ENCODE measurements at places on chromosomes 7 and 10.

- H3K27me3 ChIP-seq, result no peaks in the 10 kb centered on the region
- DNase-seq, result no peak
- H3K27ac ChIP-seq, result no peak overlapping the region
- H3K4me3 ChIP-seq, result no peak overlapping the region
- no peaks in the 10 kb centered on the region for H3K36me3 ChIP-seq
Observed at GRCh38 chr10:61883371-61884025, 18.0 kb upstream of the ARID5B start.

GRCh38 chr10:7075110-7075509 lies 335.7 kb downstream of the SFMBT2 start:
- no peak overlapping the region for H3K4me3 ChIP-seq
- H3K27ac ChIP-seq, result no peak overlapping the region
- no peaks in the 10 kb centered on the region for H3K27me3 ChIP-seq
- H3K4me1 ChIP-seq, result no peaks in the 10 kb centered on the region

DNA sequence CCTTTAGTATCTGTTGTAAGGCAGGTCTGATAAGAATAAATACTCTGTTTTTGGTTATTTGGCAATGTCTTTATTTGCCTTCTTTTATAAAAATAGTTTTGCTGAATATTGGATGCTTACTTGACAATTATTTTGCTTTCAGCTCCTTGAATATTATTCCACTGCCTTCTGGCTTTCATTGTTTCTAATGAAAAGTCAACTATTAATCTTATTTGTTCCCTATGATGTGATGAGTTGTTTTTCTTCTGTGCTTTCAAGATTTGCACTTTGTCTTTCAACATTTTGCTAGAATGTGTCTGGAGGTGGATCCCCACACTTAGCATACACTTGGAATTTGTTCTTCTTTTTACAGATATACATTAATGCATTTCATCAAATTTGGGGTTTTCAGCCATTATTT lies 203.8 kb upstream of the PTPRZ1 start:
- no peaks in the 10 kb centered on the region for H3K27me3 ChIP-seq
- no peaks in the 10 kb centered on the region for H3K4me1 ChIP-seq
- no peaks in the 10 kb centered on the region for H3K36me3 ChIP-seq
- no peak for DNase-seq
- no peak overlapping the region for H3K4me3 ChIP-seq

GRCh38 chr7:140349144-140349771 lies 49.1 kb downstream of the SLC37A3 start:
- H3K36me3 ChIP-seq, result peaks cover 98% of the 10 kb centered on the region
- H3K4me3 ChIP-seq, result no peak overlapping the region
- H3K27me3 ChIP-seq, result no peaks in the 10 kb centered on the region
- H3K4me1 ChIP-seq, result no peaks in the 10 kb centered on the region
- no peak for DNase-seq
- H3K27ac ChIP-seq, result peak overlapping the region; percentile 23

DNA sequence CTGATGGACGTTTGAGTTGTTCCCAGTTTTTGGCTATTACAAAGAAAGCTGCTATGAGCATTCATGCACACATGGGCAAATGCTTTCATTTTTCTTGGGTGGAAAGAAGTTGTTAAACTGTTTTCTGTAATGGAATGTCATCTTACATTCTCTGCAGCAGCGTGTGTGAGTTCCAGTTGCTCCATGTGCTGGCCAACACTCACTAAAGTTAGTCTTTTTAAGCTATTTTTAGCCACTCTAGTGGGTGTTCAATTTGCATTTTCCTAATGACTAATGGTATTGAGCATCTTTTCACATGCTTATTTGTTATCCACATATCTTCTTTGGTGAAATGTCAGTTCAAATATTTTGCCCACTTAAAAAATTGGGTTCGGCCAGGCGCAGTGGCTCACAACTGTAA lies 82.8 kb upstream of the COL13A1 start:
- H3K27ac ChIP-seq, result no peak overlapping the region
- DNase-seq, result no peak
- H3K36me3 ChIP-seq, result no peaks in the 10 kb centered on the region
- H3K4me3 ChIP-seq, result no peak overlapping the region

GRCh38 chr10:95506056-95506737 lies 55.0 kb downstream of the SORBS1 start:
- H3K27me3 ChIP-seq, result no peaks in the 10 kb centered on the region
- H3K36me3 ChIP-seq, result no peaks in the 10 kb centered on the region
- H3K4me3 ChIP-seq, result no peak overlapping the region
- peak overlapping the region; percentile 51 for H3K27ac ChIP-seq
- H3K4me1 ChIP-seq, result peaks cover 53% of the 10 kb centered on the region

GRCh38 chr7:70092314-70093204 lies 494.3 kb downstream of the AUTS2 start:
- no peak overlapping the region for H3K4me3 ChIP-seq
- H3K27ac ChIP-seq, result no peak overlapping the region

DNA sequence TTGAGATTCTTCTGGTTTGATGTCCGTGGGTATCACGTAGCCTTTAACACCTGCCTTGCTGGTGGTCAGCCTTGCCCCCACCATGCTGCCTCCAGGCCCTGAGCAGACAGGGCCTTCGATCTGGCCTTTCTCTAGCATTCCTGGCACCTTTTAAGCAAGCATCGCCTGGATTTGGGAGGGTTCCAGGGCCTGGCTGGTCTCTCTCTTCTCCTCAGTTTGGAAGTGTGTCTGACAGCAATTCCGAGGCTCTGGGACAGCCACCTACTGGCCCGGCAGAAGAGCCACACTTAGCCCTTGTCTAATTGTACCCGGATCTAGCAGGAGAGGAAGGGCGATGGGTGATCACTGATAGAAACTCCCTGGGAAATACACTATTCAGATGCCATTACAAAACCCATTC lies 441.3 kb upstream of the MKI67 start:
- no peaks in the 10 kb centered on the region for H3K4me1 ChIP-seq
- H3K27me3 ChIP-seq, result no peaks in the 10 kb centered on the region
- H3K36me3 ChIP-seq, result no peaks in the 10 kb centered on the region
- H3K27ac ChIP-seq, result no peak overlapping the region
- H3K4me3 ChIP-seq, result no peak overlapping the region

- H3K27ac ChIP-seq, result peak overlapping the region; percentile 25
- H3K4me1 ChIP-seq, result peaks cover 18% of the 10 kb centered on the region
- no peaks in the 10 kb centered on the region for H3K36me3 ChIP-seq
- H3K27me3 ChIP-seq, result no peaks in the 10 kb centered on the region
Observed at GRCh38 chr10:1287487-1287886, 231.3 kb downstream of the WDR37 start.

DNA sequence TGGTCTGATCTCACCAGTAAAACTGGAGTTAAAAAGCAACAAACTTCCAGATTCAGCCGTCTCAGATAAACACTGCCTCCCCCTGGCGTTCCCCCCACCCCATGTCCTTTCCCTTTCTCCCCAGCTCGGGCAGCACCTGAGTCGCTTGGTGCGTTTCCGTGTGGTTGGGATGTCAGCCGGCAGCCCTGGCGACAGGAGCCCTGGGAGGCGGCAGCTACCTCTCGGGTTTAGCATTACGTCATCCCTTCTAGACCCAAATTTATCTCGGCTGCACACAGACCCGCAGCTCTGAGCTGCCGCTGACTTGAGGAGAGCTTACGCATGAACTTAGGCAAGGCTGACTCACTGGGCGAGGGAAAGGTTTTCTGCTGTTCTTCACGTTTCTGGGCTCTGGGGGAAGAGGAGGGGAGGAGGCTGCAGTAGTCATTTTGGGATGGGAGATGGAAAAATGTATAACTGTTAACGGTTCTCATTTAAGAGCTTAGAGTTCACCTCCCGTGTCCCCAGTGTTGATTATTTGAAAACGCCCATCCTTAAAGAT lies 14.4 kb downstream of the MXI1 start:
- no peaks in the 10 kb centered on the region for H3K27me3 ChIP-seq
- peak overlapping the region; percentile 2 for H3K4me3 ChIP-seq
- DNase-seq, result no peak

DNA sequence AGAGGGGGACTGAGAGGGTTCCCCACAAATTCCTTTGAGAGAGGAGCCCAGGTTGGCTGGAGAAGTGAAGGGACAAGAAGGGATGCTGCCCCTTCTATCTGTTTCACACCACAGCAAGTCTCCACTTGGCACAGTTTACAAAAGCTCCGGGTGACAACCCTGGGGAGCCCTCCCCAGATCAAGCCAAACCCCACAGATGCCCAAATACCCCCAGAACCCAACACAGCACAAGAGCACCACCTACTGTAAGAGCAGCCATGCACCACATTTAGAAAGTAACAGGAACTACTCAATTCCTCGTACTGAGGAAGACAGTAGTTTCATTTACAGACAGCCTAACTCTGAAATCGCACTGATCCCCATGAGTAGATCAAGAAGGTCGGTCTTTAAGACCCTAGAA lies 67.8 kb upstream of the ATP6V0A4 start:
- H3K4me3 ChIP-seq, result no peak overlapping the region
- H3K4me1 ChIP-seq, result no peaks in the 10 kb centered on the region
- DNase-seq, result no peak
- H3K36me3 ChIP-seq, result no peaks in the 10 kb centered on the region

DNA sequence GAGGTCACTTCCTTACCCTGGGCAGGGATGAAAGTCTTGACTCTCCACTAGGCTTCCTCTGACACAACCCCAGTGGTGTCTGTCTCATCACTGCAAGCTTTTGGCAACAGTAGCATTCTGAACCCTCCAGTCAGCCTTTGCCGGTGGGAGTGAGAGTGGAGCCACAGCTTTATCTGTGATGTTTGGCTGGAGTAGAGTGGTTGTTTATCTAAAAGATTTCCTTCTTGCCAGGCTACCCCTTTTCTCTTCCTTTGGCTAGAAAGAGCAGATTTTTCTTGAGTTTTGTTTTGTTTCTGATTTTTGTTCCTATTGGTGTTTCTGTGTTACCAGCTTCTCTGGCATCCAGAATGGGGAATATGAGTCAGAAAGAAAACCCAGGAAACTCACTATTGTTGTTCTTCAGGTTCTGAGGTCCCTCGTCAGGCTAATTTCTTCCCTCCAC lies 98.9 kb upstream of the KIF5B start:
- no peaks in the 10 kb centered on the region for H3K36me3 ChIP-seq
- no peak overlapping the region for H3K4me3 ChIP-seq
- no peak for DNase-seq
- peaks cover 23% of the 10 kb centered on the region for H3K4me1 ChIP-seq

GRCh38 chr7:149733131-149733923 lies 40.1 kb downstream of the ZNF467 start:
- DNase-seq, result no peak
- no peak overlapping the region for H3K27ac ChIP-seq
- no peak overlapping the region for H3K4me3 ChIP-seq
- H3K36me3 ChIP-seq, result peaks cover 6% of the 10 kb centered on the region
- H3K4me1 ChIP-seq, result peaks cover 37% of the 10 kb centered on the region

DNA sequence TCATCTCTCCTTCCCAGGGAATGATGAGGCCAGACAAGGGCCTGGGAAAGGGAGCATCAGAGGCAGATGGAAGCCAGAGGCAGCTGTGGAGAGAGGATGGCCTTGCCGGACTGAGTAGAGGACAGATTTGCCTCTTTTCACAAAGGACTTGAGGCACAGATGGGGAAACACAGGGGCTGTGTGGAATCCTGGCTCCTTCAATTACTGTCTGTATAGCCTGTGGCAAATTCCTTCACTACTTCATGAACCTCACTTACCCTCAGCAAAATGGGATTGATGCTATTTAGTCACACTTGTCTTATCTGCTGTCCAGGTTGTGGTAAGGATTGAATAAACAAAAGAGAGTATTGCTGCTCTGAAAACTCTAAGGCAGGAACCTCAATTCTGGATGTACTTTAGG lies 40.3 kb downstream of the SLC25A28 start:
- no peak overlapping the region for H3K27ac ChIP-seq
- H3K36me3 ChIP-seq, result no peaks in the 10 kb centered on the region
- no peak overlapping the region for H3K4me3 ChIP-seq
- H3K27me3 ChIP-seq, result no peaks in the 10 kb centered on the region
- H3K4me1 ChIP-seq, result peaks cover 9% of the 10 kb centered on the region
- no peak for DNase-seq

DNA sequence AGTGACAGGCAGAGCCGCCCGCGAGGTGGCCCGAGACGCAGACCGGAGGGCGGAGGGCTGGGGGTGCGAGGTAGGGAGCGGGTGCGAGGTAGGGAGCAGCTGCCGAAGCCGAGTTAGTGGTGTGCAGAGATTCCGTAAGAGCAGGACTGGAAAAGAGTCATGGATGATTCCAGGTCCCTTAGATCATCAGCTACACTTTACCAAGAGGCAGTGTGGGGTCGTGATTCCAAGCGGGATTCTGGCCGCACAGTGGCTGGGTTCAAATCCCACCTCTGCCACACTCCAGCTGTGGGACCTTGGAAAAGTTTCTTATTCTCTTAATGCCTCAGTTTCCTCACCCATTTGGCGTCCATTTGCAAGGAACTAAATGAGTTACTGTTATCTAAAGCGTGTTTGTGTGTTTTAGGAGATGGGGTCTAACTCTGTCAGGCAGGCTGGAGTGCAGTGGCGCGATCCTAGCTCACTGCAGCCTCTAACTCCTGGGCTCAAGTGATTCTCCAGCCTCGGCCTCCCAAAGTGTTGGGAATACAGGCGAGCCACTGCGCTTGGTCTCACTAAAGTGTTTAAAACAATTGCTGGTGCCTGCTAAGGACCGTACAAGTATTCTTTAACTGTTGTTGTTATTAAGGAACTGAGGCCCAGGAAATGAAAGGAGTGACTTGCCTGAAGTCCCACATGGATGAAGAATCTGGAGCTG lies 1.1 kb downstream of the NDUFB2 start:
- peak overlapping the region; percentile 96 for H3K27ac ChIP-seq
- no peaks in the 10 kb centered on the region for H3K36me3 ChIP-seq
- no peaks in the 10 kb centered on the region for H3K27me3 ChIP-seq
- peaks cover 22% of the 10 kb centered on the region for H3K4me1 ChIP-seq
- no peak for DNase-seq

DNA sequence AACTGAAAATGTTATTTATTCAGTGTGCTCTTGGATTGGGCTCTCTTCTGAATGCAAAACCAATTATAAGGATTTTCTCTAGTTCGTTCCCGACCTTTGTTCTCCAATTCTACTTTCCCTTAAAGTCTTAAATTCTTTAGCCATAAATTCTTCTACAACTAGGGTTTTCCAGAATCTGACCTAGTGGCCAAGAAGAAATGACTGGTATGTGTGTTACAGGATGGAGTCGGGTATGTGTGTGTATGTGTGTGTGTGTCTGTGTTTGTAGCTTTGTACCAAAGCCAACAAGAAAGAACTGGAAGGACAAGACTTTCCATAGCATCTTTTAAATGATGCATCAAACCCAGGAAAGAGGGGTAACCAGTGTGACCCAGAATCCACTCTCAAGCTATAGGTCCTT lies 25.8 kb upstream of the LEP start:
- DNase-seq, result no peak
- no peaks in the 10 kb centered on the region for H3K27me3 ChIP-seq
- H3K4me3 ChIP-seq, result no peak overlapping the region

Measured in esophagus squamous epithelium (tissue), 5 donors.